Muscle of leg (tissue), 16 donors: ENCODE measurements at places on chromosomes 1 and 21. TPM values are rescaled to one million over a fixed set of nuclear protein-coding genes. Genes with fewer than 3 reads are reported as not detected.

INTS7 gene
- 12.5 TPM for total RNA-seq

- DNase-seq: no peak
These were observed 12.6 kb downstream of the CDKN2C start for GRCh38 chr1:50982611-50983010.

ARHGEF2 gene
- total RNA-seq: 100 TPM

DNA sequence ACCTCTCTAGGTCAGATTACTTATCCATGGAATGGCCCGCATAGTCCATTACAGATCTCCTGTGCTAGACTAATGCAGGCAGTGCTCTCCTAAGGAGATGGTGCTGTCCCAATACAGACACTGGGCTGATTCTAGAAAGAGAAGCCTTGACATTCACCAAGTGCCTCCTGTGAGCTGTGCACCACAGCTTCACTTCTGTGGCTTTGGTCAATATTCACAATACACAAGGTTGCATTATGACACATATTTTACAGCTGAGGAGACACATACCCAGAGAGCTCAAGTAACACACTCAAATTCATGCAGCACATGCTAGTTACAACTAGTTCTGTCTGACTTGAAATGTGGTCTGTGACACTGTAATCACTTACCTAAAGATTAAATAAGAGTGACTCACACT is 59.4 kb upstream of the LRRC8B start:
- DNase-seq: no peak

KRTAP19-3 gene
- total RNA-seq: not detected

DNA sequence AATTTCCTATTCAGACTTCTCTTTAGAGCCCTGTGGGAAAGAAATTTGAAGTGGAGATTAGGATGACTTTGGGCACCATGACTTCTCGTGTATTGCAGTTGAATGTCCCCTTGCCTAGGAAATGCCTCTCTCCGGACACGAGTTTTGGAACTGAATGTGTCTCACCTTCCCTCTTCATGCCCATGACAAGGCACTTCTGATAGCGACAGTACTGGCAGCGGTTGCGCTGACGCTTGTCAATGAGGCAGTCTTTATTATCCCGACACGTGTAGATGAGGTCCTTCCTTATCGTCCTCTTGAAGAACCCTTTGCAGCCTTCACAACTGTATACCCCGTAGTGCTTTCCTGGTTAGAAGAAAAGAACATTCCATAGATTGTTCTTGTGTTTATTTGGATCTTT is 28.1 kb downstream of the RXRG start:
- no peak for DNase-seq

FAM89A gene
- 8.7 TPM for total RNA-seq

DNA sequence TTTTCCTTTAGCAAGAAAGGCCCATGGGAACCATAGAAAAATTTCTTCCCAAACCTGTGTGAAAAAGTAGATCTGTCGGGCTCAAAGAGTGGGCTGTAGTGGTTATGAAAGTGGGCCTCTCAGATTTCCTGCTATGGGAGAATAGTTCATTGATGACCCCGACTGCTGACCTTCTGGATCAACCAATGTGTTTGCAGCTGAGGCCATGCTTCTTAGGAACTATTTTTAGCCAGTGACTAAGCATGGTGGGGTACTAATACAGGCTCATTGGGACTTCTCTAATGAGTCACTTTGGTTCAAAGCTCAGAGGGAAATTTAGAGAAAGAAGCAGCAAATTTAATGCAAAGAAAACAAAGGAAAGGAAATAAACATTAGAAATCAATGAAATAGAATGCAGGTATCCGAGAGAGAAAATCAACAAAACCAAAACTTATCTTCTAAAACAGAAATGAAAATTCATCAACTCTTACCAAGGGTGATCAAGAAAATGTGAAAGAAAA is 12.6 kb upstream of the PSMA5 start:
- peak; percentile 36 for DNase-seq

DNA sequence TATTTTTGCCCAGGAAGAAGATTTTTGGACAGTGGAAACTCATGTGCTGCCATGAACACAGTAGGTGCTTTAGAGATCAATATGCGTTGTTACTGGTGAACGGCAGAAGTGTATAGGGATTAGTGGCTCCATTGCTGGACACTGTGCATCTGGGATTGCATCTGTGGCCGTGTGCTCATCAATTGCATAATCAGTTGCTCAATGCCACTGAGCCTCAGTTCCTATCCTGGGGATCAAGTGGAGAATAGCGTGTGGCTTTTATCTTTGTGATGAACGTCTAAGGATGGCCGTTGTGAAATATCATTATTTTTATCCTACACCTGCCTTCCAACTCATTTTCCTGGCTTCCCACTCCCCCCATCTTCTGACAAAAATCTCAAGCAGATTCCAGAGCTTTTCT is 5.4 kb downstream of the TNN start:
- peak; percentile 77 for DNase-seq

DNA sequence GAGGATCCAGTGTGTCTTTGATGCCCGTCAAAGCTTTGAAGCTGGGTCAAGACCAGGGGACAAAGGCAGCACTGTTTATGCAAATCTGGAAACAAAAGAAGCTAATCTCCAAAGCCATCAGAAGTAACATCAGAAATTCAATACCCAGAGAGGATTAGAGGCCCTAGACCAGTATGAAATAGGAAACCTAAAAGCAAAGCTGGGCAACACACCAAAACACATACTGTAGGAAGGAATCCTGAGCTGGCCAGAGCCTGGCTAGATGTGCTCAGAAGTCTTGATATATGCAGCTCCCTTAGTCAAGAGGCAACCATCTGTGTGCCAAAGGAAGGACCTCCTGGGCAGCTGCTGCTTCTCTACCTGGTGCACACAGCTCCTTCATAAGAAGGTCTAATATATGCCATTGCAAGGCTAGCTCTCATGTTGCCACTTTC is 12.3 kb downstream of the COLGALT2 start:
- peak; percentile 94 for DNase-seq

DNA sequence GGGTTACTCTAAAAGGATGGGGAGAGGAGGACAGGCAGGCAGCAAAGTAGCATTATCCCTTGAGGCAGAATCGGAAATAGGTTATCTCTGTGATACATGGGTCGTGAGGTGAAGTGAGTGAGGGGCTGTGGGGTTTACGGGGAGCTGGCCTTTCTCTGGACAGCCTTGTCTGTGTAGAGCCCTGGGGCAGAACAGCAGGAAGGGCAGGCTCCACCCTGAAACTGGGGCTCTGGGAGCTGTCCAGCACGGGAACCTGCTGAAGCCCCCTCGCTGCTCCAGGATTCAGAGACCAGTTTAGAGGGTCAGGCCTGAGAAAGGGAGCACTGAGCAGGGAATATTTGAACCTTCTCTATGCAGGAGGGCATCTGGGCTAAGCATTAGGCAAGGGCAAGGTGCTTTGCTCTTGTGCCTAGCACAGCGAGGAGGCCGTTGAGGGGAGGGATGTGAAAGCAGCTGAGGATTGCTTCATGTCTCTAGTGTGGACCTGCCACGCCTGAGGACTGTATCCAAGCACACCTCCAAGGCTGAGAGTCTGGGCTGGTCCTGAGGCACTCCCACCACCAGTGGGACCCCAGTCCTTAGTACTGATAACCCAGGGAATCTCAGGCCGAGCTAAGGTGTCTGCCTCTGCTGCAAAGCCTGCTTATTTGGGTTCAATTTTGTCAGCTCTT is 55.8 kb downstream of the NAV1 start:
- peak; percentile 42 for DNase-seq

DNA sequence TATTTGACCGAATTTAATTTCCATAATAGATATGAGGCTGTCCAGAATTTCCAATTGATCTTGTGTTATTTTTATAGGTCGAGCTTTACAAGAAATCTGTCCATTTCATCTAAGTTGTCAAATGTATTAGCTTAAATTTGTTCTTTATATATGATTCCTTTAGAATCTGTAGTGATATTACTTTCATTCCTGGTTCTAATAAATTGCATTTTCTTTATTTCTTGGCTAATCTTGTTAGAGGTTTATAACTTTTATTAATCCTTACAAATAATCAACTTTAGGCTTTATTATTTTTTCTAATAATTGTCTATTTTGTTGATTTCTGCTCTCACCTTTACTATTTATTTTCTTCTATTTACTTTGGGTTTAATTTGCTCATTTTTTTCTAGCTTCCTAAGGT is 14.0 kb downstream of the IFT25 start:
- DNase-seq: no peak

DNA sequence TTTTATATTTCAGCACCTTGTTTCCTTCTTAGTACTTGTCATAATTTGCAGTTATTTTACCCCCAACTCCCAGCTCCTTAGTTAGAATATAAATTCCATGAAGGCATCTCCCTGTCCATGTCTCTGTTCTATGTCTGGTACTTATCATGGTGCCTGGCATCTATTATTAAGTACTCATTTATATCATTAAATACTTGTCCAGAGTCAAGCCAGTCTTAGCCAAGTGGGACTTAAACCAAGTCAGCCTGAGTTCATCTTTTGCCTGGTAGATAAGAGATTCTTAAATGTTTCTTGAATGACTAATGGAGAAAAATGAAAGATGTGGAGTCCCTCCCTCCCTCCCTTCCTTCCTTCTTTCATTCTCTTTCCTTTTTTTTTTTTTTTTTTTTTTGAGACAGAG is 9.4 kb downstream of the SLC25A44 start:
- no peak for DNase-seq

DNA sequence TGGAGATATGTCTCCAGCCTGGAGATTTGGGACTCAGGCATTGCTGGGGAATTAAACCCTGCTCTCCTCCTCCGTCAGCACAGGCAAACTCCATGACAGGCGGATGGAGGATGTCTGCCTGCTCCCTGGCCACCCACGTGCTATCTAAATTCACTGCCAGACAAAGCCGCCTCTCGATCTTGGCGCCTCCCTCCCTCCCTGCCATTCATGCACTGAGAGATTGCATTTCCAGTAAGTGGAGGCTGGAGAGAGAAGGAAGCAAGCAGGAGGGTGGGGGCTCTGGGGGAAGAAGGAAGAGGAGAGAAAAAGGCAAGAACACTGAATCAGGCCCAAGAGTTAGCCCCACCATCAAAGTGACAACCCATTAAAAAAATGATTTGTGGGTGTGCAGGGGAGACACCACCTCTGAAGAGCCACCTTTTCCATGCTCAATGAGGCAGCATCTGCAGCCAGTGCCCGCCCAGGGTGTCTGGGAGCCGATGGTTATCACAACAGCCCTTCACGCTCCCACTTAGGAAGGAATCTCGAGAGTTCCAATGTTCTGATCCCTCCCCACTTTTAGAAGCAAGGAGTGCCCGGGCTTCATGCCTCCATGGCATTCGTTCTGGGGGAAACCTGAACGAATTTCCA is 183.0 kb downstream of the HIVEP3 start:
- peak; percentile 43 for DNase-seq

OR2T29 gene
- total RNA-seq: not detected

DNA sequence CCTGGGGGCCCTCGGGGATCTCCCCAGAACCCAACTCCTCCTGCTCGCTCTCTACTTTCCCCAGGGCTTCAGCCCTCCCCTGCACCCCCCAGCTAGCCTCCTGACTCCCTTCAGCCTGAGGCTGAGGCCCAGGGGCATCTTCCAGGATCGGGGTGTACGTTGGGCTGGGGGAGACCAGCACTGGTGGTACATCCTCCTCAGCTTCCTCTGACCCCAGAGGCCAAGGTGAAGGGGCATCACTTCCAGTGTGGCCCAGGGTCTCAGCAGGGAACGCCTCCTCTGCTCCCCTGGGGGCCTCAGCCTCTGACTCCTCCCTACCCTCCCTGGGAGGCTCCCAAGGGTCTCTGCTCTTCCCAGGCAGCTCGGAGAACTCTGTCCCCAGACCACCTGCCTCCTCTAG is 6.8 kb downstream of the NES start:
- no peak for DNase-seq

ST6GALNAC5 gene
- 2.8 TPM for total RNA-seq

- no peak for DNase-seq
These were observed 57.9 kb downstream of the RNF187 start for GRCh38 chr1:228544921-228545591.
